KBM-7 (cell line): ENCODE measurements at places on chromosomes 2 and 18.

GRCh38 chr18:31647127-31647753 lies 37.1 kb downstream of the B4GALT6 start:
- DNase-seq: no peak

GRCh38 chr18:6652098-6652497 lies 77.4 kb upstream of the ARHGAP28 start:
- DNase-seq: no peak

DNA sequence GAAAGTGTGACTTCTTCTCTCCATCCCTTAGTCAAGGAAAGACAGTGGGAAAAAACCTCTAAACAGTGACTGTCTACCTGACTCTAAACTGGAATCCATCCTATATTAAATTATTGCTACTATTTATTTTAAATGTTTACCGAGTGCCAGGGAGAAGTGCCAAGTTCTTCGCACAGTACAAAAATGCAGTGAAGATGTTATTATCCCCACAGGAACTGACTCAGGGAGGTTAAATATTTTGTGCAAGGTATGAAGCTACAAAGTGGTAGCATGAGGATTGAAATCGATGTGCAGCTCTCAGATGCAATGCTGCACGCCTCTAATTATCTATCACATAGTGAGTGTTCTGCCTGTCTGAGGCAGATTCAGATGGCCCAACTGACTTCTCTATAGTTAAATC lies 91.1 kb downstream of the MEP1B start:
- DNase-seq: no peak

- no peak for DNase-seq
Observed at GRCh38 chr2:70627211-70627898, 73.7 kb upstream of the TGFA start.

- DNase-seq: no peak
Observed at GRCh38 chr2:14423145-14423906, 209.2 kb upstream of the LRATD1 start.

DNA sequence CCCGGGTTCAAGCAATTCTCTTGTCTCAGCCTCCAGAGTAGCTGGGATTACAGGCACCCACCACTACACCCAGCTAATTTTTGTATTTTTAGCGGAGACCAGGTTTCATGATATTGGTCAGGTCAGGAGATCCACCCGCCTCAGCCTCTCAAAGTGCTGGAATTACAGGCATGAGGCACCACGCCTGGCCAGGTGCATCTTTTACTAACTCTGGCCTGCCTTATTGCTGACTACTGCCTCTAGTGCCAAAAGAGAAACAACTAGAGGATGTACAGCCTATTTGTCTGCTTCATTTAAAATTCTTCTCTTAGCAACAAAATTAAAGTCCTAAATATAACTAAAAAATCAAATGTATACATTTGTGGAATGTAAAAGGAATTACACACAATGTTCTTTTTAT lies 115.4 kb downstream of the BMPR2 start:
- no peak for DNase-seq

GRCh38 chr2:150627526-150627925 lies 140.1 kb upstream of the RND3 start:
- no peak for DNase-seq

- DNase-seq: no peak
Observed at GRCh38 chr2:170747921-170748320, 22.3 kb upstream of the ERICH2 start.

DNA sequence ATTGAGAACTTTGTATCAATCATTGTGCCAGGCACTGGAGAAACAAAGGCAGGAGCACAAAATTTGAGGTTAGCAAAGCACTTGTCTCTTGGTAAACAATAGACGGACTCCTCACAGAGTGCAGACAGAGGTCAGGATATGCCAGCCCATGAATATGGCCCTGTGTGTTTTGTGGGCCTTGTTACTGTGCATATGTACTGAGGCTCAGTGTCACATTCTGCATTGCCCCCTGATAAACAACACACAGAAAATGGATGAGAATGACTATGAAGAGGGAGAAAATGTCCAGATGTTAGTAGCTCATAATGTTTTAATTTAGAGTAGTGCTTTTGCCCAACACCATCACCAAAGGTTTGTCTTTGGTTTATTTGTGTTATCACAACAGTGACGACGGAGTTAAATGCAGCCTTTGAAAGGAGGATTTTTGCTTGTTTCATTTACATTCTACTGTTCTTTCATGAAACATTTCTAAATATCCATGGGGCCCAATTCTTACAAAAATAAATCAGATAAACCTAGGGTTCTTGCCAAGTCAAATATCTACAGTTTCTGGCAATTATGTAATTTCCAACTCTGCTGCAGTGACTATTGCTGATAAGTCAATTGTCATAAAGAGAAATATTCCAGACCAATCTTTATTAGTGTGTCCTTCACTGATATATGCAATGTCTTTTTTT lies 14.6 kb upstream of the NT5C1B start:
- DNase-seq: no peak

DNA sequence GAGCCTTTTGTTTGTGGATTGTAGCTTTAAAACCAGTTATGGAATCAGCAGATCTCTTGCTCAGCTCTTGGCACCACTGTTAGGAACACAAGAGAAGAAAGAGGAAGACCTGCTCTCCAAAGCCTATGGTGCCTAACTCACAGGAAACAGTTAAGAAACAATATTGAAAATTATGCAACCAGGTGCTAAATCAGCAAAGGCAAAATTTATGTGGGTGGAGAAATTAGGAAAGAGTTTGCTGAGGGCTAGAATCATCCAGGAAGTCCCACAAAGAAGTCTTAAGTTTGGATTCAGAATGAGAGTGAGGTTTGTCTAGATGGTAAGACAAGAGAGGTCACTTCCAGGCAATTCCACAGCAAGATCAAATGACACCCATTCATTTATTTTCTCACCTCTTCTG lies 49.4 kb downstream of the AOX1 start:
- peak; percentile 57 for DNase-seq

DNA sequence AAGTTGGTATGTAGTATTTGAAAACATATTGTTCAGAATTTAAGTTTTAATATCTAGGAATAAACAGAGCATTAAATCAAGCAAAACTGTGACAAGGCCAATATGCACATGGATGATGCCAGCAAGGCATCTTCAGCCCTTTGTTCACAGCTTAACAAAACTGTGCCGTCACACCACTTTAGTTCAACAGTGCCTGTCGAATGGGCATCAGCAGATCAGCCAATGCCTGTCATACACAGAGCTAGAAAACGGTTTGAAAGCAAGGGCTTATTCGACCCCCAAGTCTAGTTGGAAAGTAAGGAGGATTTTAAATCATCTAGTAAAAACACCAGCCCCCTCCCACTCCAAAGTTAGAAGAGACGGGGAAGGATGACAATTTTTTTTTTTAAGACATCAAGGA lies 16.7 kb downstream of the ZEB2 start:
- no peak for DNase-seq

GRCh38 chr2:216428618-216429350 lies 16.5 kb downstream of the SMARCAL1 start:
- peak; percentile 41 for DNase-seq

DNA sequence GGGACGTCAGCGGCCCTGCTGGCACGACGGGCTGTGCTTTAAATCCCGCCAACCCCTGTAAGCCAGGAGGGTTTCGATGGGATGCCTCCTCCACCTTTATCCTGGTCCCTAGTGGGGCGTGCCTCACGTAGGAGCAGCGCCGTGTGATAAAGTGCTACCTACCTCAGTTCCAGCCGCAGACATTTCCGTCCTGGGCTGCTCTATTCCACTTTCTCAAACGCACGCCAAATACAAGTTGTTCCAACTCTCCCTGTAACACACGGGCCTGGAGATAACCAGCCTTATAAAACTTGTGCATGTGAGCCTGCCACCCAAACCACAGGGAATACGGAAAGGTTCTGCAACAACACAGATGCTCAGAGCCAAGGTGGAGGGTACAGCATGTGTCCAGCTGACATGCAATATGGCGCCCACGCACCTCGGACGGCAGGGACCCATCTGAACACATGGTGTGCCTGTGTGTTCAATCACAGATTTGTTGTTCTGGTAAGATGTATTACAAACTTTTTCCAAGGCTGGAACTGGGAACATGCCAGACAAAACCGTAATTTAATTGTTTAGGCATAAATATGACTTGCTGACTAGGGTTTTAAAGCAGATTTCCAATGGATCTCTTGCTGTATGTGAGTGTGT lies 47.7 kb downstream of the ZNF516 start:
- DNase-seq: no peak

GRCh38 chr18:37442477-37442876 lies 123.1 kb downstream of the CELF4 start:
- no peak for DNase-seq

GRCh38 chr2:119011162-119011909 lies 69.3 kb downstream of the MARCO start:
- DNase-seq: peak; percentile 31

GRCh38 chr2:44016282-44016681 lies 20.5 kb upstream of the LRPPRC start:
- peak; percentile 56 for DNase-seq

DNA sequence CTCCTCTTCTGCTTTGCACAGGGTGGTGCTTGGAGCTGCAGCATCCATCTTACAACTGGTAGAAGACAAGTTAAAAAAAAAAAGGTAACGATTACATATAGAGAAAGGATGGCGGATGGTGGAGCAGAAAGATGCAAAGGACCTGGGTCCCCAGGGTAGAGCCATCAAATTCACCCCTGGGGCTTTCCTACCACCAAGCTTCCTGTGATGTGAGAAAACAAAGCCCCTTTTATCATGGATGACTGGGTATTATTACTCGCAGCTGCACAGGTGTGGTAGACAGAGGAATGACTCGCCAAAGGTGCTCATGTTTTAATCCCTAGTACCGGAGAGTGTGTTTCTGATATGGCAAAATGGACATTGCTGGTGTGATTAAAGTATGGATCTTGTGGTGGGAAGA lies 1.3 kb upstream of the ACOXL start:
- DNase-seq: no peak

- DNase-seq: no peak
Observed at GRCh38 chr2:168694866-168695265, 107.6 kb upstream of the NOSTRIN start.

- no peak for DNase-seq
Observed at GRCh38 chr2:176526995-176527901, 258.0 kb downstream of the MTX2 start.

- DNase-seq: peak; percentile 36
Observed at GRCh38 chr18:31246460-31246859, 71.5 kb upstream of the DSG1 start.
